ENCODE measurements at places on chromosomes 2 and 18. TPM values are rescaled to one million over a fixed set of nuclear protein-coding genes. Genes with fewer than 3 reads are reported as not detected.

DNA sequence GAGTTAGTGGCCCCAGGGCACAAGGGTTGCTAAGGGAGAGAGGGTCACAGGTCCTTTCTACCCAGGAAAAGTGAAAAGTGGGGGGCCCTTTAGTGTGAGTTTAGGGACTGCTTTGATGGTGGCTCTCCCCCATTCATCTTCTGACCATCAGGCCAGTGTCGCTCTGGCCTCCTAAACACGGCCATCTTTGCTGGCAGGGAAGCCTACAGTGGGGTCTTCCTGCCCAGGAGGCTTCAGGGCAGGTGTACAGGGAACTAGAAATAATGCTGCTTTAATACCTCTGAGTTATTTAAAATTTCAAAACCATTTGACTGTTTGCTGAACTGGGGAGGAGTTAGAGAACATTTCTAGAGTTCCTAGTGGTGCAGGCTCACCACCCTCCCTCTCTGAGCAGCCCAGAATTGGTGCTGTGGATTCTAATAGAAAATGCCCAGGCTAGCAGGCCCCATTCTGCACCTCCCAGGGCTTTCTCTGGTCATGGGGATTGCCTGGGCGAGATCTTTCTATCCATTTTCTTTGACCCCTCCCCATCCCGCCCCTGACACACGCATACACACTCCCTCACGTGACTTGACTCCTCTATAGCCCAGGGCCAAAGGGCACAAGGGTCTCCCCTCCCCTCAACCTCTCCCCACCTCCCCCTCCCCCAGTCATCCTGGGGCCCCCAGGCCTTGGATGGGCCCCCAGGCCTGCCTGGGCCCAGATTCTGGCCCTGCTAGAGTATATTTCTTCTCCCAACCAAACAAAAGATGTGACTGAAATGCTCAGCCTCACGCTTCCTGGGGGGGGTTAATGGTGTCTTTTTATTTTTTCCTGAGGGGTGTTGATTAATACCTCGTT is 3.1 kb downstream of the PKDCC start:
- no peaks in the 10 kb centered on the region for H3K27me3 ChIP-seq
- DNase-seq = no peak
- H3K36me3 ChIP-seq = no peaks in the 10 kb centered on the region
- peaks cover 8% of the 10 kb centered on the region for H3K4me1 ChIP-seq
- H3K27ac ChIP-seq = peak overlapping the region; percentile 94
- H3K4me3 ChIP-seq = peak overlapping the region; percentile 75

DQX1 gene
- 14.0 TPM for total RNA-seq

C2orf81 gene
- 0.94 TPM for total RNA-seq

GRCh38 chr2:239769554-239770245 is 255.4 kb downstream of the NDUFA10 start:
- H3K27me3 ChIP-seq = no peaks in the 10 kb centered on the region
- no peak overlapping the region for H3K27ac ChIP-seq
- H3K4me3 ChIP-seq = no peak overlapping the region
- no peaks in the 10 kb centered on the region for H3K4me1 ChIP-seq

BMP10 gene
- total RNA-seq = not detected

DNA sequence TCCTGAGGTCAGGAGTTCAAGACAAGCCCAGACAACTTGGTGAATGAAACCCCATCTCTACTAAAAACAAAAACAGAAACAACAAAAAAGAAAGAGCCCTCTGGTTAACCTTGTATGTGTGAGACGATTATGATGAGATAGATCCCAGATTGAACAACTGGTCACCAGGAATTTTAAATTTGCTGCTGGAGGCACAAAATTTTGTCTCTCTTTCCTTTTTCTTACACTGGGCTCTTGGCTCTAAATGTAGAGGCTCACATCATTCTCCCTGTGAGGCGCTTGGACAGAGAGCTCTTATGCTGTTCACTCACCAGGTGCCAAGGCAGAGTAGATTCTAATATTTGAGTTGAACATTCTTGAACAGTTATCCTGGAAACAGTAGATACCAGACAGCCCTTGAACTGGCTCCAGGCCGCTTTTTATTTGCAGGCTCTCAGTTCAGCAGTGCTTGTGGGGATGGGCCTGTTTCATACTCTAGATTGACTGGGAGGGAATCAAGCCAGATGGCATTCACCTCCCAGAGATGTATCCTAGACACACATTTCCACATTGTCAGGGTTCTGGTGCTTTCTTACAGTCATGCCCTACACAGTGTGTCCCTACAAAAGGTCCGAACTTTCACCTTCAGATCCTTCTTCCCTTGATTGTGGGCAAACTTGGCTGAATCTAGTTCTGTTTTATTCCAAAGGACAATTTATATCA is 1159.6 kb downstream of the RPIA start:
- no peak overlapping the region for H3K27ac ChIP-seq
- H3K36me3 ChIP-seq = no peaks in the 10 kb centered on the region
- H3K4me1 ChIP-seq = no peaks in the 10 kb centered on the region
- DNase-seq = no peak
- H3K27me3 ChIP-seq = no peaks in the 10 kb centered on the region

GPR155 gene
- total RNA-seq = 48.7 TPM

CCDC141 gene
- total RNA-seq = 6.1 TPM

DNA sequence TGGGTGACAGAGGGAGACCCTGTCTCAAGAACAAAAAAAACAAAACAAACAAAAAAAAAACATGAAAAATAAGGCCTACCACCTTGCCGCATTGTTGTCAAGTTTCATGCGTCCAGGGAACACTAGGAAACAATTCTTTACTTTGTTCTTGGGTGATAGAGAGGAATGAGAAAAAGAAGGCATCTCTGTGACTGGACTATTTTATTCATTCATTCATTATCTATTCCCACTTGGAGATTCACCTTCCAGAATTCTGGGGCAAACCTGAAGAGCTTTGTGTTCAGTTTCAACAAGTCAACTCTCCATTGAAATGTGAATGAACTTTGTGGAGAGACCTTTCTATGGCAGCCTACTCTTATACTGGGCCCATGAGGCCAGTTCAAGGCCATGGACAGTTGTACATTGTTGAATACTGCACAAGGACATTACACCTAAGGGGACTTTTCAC is 88.5 kb upstream of the NDUFV2 start:
- no peaks in the 10 kb centered on the region for H3K36me3 ChIP-seq
- no peak overlapping the region for H3K27ac ChIP-seq
- peaks cover 11% of the 10 kb centered on the region for H3K4me1 ChIP-seq
- no peak for DNase-seq
- no peak overlapping the region for H3K4me3 ChIP-seq
- no peaks in the 10 kb centered on the region for H3K27me3 ChIP-seq
